ENCODE measurements at places on chromosomes 6 and 20.

GRCh38 chr20:47817573-47817972 is 32.3 kb upstream of the SULF2 start:
- DNase-seq = no peak

- DNase-seq = no peak
Observed at GRCh38 chr6:25165177-25165576, 114.0 kb upstream of the CARMIL1 start.

- no peak for DNase-seq
Observed at GRCh38 chr6:72835749-72836148, 213.9 kb downstream of the KCNQ5 start.

- no peak for DNase-seq
Observed at GRCh38 chr6:13066050-13066449, 262.3 kb downstream of the TBC1D7 start.

DNA sequence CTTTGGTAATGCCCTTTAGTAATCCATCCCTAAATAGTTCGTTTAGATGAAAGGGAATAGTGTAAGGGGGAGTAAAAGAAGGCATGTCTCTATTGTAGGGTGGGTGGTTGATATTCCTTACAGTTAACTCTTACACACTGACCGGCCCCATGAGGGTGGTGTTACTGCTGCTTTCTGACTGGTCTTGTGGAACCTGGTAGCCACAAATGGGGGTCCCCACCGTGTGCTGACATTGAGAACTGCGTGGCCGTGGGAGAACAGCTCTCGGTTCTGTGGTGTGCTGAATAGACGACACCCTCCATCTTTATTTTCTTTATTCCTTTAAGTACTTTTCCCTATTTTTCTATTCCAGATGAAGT is 19.3 kb downstream of the MRAP2 start:
- DNase-seq = no peak

- DNase-seq = no peak
Observed at GRCh38 chr6:143232849-143233248, 172.2 kb downstream of the AIG1 start.

GRCh38 chr6:80605165-80605989 is 498.9 kb downstream of the BCKDHB start:
- peak; percentile 10 for DNase-seq

GRCh38 chr20:59777331-59777725 is 156.1 kb downstream of the SYCP2 start:
- no peak for DNase-seq

GRCh38 chr6:5443491-5443890 is 182.2 kb downstream of the FARS2 start:
- DNase-seq = no peak

- no peak for DNase-seq
Observed at GRCh38 chr20:47042464-47042863, 147.8 kb downstream of the EYA2 start.

DNA sequence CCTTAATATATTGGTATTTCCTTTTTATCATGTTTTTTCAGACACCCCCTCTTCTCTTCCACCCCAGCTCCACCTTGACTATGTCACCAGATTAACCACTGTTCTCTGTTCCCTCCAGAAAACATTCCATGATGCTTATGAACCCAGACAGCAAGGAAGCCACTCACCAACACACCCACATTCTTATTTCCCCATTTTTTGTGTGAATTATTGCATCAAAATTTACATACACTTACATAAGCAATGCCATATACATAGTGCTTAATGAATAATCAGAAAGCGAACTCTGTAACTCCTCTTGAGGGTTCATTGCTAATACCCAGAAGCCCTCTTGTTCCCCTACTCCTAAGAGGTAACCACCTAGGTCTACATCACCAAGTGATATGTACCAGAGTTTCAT is 182.3 kb upstream of the CDYL start:
- DNase-seq = no peak

GRCh38 chr6:7446619-7447325 is 57.2 kb downstream of the RIOK1 start:
- no peak for DNase-seq

DNA sequence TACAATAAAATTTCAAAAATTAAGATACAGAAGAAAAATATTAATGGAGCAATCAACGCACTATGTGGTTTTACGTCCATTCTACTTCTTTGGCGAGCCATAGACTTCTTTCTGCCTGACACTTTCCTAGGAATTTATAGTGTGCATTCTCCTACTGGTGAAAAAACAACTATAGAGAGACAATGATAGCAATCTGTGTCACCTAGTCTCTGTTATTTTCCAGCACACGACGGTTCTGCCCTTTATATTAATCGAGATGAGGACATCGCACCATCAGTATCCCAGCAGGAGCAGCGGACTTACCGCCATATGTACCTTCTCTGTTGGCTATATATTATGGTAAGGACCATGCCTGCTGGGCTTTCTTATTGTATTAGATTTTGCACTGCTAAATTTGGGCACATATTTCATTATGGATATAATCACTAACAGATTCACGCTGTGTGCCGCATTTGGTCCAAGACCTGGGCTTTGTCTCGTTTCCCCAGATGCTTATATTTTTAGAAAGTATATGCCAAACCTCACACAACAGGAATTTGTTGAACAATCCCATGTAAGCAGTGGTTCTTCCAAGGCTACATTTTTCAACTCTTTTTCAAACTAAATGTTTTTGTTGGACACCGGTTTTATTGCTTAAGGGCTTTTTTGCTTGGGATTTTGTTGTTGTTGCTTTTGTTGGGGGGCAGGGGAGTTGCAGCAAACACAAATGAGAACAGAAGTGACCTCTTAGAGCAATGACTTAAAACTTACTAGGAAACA is 166.4 kb downstream of the ADAT2 start:
- DNase-seq = no peak

DNA sequence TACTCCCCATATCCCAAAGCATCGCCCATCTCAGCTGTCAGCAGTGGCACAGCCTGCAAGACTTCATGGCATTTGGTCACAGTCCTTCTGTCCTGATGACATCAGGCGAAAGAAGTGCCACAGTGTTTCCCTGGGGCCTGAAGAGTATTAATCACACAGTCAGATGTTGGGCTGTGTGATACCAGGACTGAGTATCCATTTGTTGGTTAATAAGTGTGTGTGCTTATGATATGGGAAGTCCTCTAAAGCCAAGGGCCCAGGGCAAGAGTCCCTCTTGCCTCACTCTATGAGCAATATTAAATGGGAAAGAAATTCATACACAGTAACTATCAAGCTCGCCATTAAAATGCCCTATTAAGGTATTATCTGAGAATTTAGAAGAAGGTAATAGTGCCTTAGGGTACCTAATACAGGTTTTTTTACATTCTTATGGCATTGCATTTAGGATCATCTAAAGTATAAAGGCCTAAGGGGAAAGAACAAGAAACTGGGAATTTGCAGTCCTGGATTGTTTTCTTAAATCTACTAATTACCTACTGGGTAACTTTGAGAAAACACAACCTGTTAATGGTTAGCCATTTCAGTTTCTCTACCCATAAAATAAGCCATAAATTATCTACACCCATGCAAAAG is 204.1 kb upstream of the PREP start:
- DNase-seq = peak; percentile 40

- DNase-seq = no peak
Observed at GRCh38 chr20:51427651-51428291, 114.7 kb downstream of the NFATC2 start.

DNA sequence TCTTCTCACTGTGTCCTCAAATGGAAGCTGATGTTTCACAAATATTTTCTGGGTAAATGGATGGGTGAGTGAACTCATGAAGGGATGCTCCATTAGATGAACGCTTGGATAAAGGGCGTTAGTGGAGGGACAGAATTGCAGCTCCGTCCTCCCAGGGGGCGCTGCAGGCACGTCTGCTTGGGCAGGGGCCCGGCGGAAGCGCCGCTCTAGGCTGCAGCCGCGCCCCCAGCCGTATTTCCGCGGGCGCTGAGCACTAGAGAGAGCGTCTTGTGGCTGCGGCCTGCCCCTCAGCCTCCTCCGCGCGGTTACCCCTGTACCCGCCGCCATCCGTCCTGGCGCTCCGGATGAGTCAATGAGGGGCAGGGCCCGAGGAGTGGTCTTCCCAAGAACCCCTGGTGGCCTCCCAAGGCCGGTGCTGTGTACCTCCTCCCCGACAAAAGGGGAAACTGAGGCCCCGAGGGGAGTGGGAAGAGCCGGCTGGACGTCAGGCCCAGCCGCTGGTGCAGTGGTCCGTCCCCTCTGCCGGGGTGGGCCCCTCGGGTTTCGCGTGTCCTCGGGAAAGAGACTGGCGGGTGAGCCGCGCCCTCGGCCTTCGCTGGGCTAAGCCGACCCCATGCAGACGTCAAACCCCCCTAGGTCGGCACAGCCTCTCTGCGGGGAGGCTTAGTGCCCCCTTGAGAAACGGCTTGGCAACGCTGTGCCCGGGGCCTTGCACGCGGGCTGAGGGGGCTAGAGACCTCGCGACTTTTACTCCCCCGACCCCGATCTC is 11.5 kb upstream of the SNHG17 start:
- peak; percentile 84 for DNase-seq

DNA sequence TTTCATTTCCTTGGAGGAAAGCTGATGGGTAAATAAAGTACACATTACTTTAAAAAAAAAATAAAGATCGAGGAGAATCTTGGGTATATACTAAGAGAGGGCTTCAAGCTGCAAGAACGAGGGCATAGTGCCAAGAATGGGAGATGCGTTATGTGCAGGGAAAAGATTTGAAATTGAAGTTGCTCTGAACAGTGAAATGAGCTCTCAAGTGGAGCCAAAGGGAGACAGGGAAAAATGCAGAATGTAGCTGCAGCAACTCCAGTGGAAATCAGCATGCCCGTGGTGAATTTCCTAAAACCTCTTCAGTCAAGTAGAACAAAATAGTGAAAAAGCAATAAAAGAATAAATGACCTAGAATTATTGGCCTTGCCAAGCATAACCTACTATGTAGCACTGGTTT is 11.4 kb upstream of the COL9A1 start:
- DNase-seq = no peak

DNA sequence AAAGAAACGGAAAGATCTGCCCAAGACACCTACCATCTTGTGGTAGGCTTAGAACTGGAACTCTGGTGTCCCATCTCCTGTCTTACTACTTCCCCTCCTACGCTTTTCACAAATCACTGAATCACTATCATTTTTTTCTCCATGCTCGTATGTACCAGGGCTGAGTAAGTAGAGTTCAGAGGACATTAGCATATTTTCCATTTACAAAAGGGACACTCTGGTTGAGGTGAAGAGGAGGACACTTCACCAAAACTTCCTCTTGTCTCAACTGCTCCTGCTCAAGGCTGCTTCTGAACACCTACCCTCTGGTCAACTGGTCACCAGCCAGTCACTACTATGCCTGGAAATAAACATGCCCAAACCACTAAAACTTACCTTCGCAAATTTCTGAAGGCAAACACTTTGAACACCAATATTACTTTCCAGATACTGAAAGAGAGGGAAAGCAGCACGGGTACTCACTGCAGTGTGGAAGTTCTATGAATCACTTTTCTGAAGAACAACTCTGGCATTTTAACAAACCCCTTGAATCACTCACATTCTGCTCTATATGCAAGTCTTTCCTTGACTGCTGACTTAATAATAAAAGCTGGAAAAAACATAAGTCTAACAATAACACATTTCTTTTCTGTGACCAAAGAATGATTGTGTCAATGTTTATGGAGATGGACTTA is 123.3 kb downstream of the INSM1 start:
- DNase-seq = no peak

- DNase-seq = peak; percentile 53
Observed at GRCh38 chr6:144661116-144661806, 376.1 kb downstream of the UTRN start.

DNA sequence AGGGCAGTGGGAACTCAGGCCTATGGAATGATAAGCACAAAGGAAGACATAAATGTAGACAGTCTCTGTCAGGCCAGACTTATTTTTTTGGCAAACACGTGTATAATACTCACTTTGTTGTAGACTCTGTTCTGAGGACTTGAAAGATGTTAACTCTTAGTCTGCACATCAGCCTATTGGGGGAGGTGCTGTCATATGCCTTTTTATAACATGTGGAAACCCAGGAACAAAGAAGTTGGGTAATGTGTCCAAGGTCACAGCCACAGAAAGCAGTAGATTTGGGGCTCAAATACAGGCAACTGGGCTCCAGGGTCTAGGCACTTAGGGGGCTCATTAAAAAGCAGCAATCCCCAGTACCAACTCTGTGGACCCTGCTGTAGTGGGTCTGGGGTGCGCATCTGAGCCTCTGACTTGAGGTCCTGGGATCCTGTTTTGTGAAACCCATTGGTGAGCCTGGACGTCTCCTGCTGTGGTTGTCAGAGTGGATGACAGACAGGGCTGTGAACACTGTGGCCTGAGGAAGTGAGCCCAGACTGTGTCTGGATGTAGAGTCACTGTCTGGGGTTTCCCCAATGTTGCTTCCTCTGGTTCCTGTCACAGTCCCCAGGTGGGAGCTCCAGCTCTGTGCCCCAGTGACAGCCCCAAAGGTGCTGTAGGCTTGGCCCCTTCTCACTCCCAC is 50.0 kb downstream of the CDH26 start:
- no peak for DNase-seq

- no peak for DNase-seq
Observed at GRCh38 chr6:111957623-111958315, 84.5 kb upstream of the FYN start.

DNA sequence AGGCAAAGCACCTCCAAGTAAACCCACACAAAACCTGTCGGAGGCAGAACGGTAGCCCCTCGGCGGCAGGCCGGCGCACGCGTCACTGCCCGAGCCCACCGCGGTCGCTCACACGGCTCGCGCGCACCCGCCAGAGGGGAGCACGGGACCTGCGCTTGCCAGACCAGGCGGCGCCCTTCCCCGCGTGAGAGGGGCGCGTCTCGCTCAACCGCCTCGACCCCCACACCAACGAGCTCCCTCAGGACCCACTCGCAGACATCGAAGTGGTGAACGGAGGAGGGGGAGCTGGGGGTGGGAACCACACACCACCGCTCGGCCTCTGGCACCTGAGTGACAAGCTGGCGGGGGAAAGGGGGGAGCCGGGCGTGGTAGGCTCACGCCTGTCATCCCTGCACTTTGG is 1513.4 kb upstream of the DEFB115 start:
- DNase-seq = no peak

DNA sequence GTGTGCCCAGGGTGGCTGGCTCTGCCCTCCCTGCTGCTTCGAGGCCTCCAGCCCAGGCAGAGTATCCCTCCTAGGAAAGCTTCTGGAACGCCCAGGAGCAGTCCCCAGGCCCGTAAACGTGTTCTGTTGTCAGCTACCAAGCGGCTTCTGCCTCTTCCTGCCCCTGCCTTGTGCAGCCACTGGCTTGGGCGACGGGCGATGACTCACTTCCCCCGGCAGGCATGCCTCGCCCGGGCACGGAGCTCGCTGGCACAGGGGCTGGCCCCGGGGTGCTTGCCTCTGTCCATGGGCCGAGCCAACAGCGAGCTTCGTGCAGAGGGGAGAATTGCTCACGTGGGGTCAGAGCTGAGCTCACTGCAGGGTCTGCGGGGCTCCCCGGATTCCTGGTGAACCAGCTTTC is 86.7 kb upstream of the THBS2 start:
- DNase-seq = peak; percentile 42

DNA sequence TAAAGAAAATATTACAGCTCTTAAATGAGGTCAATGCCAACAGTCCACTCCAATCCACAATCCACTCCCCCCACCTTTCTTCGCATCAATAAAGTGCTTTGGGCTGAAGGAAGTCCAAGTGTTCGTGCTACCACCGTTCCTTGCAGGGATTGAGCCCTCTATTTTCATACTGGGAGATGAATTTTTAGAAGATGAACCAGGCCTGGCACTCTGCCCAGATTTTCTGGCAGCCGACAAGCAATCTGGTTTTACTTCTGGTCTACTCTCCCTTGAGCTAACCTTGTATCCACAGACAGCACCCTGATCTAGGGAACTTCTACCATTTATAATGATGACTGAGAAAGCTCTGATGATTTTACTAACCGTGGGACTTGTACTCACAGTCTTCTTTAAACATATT is 72.3 kb downstream of the BTBD9 start:
- no peak for DNase-seq

All from RCC 7860 (cell line).